Left lobe of liver (tissue), 2 donors: ENCODE measurements at places on chromosomes 13 and 19. TPM values are rescaled to one million over a fixed set of nuclear protein-coding genes. Genes with fewer than 3 reads are reported as not detected.

TMPRSS9 gene
- 7.5 TPM for total RNA-seq

DNA sequence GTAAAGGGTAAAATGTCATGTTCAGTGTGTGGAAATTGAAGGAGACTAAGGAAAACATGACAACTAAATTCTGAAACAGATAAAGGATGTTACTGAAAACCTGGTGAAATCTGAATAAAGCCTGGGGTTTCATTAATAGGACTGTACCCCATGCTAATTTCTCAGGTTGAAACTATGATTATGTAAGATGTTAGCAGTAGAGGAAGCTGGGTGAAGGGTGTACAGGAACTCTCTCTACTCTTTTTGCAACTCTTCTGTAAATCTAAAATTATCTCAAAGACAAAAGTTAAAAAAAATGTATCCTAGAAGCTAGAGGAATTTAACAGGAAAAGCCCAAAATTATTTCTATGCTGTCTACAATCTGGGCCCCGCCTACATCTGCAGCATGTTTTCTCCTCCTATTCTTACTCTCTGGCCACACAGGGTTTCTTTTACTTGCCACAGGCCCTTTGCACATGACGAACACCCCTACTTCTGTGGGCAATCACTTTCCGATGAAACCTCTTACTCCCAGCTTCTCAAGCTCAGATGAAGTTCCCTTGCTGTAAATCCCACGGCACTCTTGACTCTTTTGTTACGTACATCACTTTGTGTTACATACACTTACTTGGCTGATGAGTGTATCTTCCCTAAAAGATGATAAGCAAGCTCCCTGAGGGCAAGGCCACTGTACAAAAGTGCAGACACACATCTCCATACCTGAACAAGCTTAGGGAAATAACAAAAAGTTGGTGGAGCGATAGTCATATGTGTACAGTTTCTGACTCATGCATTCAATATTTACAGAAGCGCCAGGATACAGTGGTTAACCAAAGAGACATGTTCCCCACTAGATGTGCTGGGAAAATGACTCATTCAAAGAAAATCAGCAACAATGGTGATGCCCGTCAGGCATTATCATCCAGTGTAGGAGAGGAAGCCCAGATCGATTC is 32.6 kb downstream of the RUBCNL start:
- no peak for DNase-seq

- no peak for DNase-seq
Observed at GRCh38 chr13:49046002-49046401, 70.3 kb downstream of the FNDC3A start.

DNA sequence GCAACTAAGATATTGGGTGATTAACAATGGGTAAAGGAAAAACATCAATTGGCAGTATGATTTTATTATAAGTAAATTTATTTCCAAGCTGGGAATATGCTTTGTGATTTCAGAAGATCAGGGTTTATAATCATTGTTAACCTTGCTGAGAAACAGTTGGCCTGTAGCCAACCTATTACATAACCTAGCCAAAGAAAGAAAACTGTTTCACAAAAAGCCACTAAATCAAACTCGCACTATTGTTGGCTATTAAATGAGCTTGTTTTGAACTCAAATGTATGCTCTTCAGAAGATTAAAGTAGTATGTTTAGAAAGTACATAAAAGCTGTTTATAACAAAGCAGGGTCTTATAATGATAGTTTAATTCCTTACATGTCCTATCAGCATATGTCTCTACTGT is 151.7 kb downstream of the LHFPL6 start:
- no peak for DNase-seq

GRCh38 chr13:44301639-44302015 is 72.0 kb upstream of the SERP2 start:
- DNase-seq = no peak

C19orf33 gene
- total RNA-seq = 0.40 TPM

GRCh38 chr19:17411801-17412200 is 6.4 kb upstream of the BST2 start:
- no peak for DNase-seq

DNA sequence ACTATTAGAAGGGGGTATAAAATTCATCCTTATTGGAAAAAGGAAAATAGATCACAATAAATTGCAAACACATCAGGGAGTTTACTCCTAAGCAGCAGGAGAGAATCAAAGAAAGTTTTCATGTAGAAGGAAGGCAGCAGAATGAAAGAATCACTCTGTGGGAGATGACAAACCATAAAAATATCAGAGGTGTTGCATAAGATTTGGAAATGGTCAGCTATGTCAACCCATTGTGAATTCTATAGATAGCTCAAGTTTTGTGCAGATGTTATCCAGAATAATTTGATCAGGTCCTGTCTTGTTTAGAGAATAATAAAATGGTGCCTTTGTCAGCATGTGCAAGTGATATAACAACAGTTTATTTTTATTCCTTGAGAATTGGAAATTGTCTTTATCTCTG is 622.4 kb downstream of the DCT start:
- no peak for DNase-seq

NXNL1 gene
- total RNA-seq = not detected

GNG7 gene
- 4.0 TPM for total RNA-seq

DNA sequence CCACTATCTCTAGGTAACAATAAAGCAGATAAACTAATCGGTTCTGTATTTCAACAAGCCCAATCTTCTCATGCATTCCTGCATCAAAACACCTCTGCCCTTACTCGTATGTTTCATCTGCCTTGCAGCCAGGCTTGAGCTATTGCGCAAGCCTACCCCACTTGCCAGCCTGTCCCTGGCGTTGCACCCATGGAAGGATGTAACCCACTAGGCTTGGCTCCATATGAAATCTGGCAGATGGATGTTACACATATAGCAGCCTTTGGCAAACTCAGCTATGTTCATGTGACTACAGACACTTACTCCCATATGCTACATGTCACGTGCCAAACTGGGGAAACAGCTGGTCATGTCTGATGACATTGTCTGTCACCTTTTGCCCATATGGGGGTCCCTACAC is 11.9 kb upstream of the ZNF549 start:
- no peak for DNase-seq
